ENCODE measurements at places on chromosomes 5 and 9. TPM values are rescaled to one million over a fixed set of nuclear protein-coding genes. Genes with fewer than 3 reads are reported as not detected.

DNA sequence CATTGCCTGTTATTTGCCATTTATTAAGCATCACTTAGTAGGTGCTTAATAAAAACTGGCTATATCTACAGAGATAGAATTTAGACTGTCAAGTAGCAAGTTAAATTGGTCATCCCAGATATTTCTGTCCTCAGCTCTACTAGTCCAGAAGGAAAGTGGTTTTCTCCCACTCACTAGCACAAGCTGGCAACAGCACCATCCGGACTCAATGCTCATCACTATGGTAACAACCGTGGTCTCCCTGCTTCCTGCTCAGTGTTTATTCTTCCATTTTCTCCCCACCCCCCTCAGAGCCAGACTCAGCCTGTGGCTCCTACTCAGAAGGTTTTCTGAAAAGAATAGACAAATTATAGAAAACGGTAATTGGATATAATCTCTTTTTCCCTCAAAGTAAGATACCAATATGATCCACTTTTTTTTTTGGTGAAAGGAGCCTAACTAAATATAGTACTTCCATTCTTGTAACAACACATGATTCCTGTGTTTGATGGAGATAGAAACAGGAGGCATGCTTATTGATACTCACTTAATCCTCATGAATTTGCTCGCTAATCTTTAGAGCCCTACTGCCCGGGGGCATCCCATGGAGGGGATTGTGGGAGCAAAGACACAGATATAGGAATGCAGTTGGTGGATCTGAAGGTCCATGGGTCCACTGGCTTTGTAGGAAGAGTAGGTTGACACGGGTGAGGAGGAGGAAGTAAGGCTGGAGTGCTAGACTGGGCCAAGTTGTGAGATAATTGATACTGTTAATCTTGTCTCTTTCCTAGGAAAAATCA is 191.4 kb downstream of the MAN2A1 start:
- DNase-seq = no peak

The SFXN1 gene
- total RNA-seq = 34.5 TPM

DNA sequence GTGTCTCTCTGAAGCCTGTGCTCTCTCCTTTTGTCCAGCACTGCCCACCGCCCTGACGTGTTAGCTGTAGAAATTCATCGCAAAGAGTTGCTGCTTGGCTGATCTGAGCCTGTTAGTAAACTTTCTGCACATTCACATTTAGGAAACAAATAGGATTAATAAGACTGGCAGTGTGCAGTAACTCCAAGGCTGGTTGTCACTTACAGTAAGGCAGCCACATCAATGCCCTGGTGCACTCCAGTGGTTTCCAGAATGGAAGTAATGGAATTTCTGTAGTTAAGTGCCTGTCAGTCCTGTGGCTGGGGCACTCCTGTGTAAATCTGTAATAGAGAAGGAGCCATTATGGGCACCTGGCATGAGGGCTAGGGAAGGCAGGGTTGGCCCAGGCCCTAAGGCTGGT is 70.6 kb downstream of the DOCK2 start:
- no peak for DNase-seq

DNA sequence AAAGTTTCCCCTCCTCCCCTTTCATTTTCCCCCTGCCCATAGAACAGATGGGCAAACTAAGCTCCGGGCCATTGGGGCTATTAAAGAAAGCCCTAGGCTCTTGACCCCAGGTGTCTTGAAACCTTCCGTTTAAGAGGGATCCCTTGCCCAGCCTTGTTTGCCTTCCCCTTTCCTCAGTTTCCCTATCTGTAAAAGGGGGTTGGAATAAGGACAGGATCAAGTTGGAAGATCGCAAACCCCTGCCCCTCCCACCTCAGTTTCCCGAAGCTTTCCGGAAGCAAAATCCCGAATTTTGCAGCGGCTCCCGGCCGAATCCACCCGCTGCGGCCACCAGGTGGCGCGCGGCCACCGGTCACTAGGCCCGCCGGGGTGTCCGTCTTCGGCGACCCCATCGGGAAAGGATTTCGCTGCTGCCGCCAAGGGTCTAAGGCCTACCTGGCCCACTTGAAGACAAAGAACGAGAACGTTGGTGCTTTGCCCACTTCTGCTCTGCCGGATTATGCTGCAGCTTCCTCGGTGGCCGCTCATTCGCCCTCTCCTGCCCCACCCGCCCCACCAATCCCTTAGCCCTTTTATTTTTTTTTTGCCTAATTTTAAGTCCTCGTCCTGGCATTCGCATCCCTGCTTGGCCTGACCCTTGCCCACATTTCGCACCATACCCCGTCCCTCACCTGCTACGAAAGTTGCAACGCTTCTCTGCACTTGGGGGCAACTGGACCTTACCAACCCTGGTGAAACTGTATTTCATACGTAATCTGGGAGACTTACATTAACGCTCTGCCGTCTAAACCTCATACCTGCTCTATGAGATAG is 962 bp upstream of the NR6A1 start:
- DNase-seq = peak; percentile 87

- peak; percentile 11 for DNase-seq
These were observed 64.4 kb upstream of the CACNA1B start for GRCh38 chr9:137813167-137813566.

DNA sequence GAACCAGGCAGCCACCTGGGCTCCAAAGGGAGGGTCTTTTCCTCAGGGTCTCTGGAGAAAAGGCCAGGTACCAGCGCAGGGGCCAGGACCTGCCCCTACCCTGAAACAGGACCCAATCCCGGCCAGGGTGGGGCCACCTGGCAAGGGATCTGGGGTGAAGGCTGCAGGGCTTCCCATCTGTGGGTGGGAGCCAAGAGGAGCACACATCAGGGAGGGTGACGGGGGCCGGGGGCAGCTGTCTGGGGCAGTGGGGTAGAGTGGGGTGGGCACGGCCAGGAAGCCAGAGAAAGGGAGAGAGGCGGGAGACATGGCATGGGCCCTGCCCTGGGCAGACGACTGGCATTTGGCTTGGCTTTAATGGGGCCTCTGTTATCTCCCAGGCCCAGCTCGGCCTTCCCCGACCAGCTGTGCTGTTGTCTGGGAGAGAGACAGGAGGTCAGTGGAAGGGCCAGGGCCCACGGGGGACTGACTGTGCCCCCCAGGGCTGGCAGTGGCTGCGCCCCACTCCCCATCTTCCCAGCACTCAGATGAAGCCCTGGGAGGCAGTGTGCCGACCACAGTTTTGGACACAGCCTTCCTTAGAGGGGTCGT is 57.2 kb upstream of the RNF130 start:
- DNase-seq = no peak

GRCh38 chr9:133507246-133507965 is 17.4 kb downstream of the MYMK start:
- no peak for DNase-seq

DNA sequence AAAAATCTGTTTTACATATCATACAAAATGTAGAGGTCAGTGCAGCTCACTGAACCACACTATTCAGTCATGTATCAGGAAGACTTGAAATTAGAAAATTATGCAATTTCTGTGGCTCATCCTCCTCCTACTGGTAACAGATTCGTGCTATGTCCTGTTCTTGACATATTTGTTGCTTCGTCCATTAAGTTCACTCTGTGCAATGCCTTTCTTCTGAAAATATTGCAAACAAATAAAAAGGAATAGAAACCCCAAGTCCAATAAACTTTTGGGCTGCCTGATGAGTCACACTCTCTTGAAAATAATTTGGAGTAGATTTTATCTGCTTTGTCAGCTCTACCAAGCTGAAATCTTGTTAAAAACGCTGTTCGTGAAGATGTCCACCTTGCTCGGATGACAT is 391.2 kb downstream of the RAB3C start:
- DNase-seq = no peak

- no peak for DNase-seq
These were observed 22.6 kb downstream of the CD180 start for GRCh38 chr5:67173959-67174358.

DNA sequence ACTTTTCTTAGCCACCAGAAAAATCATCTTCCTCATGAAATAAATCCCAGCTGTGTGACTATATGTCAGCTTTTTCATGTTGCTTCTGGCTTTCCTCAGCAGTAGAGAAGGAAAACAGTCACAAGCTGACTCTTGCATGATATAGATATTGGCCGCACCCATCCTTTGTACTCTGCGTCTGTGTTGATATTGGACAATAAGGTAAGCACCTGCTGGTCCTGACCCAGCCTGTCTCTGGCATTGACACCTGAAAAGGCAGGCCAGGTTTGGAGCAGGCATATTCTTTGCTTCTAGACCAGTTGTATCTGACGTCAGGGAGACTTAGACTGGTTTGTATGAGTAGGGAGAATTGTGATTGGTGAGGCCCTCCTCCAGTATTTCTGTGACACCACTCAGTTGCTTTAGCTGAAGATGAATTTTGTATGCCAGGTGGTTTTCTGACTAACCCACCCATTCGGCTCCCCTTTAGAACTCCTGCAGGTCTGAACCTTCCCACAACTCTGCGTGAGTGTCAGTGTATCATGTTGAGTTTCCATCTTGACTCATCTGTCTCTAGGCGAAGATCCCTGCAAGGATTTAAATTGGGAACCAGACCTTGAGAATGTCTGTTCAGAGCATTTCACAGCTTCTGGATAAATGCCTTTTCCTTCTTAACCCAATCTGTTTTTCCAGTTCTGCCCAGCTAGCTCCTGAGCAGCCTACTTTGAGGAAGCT is 151.2 kb upstream of the RUSC2 start:
- DNase-seq = no peak

GRCh38 chr9:14453286-14453685 is 139.3 kb upstream of the NFIB start:
- DNase-seq = no peak

DNA sequence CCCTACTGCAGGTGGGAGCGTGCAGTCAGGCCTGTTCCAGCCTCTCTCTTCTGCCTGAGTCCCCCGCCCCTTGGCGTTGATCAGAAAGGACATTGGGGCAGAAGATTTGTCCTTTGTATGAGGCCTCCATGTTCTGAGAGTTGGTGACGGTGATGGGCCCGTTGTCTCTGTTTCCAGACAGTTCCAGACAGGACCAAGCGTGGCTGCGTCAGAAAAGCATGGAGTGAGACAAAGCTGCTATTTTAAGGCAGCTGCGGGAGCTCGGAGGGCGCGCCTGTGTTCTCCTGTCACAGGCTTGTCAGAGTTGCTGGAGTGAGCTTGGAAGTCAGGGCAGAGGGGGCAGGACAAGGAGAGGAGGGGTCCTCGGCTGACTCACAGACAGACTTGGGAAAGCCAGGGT is 32.1 kb upstream of the SH3PXD2B start:
- DNase-seq = no peak

DNA sequence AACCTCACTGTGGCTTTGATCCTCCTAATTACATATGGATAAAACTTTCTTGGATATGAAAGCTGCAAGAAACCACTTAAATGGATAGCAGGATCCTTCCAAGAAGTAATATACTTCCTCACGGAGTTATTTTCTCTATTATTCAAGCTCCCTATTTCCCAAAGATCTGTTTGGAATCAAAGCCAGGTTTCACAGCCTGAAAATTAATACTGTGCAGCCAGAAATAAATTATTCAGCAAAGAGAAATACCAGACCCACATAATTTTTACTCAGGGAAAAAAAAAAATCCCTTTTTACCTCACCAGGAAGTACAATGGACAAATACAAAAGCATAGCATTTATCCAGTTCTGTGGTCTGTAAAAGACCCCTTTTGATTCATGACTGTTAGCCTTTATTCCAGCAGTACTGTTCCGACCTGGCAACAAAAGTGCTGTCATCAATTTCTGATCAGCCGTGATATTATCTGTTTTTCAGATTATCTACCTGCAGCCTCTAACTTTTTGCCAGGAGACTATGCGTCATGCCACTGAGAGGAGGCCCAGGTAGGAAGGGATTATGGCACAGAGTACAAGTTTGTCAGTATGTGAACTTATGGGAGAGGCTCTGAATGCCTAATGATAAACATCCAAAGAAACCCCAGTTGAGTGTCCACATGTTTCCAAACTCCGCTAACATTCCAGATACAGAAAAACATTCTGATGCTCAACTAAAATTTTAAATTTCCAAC is 57.0 kb downstream of the FBN2 start:
- DNase-seq = no peak

The SCGB3A1 gene
- total RNA-seq = not detected

The CCDC171 gene
- 1.6 TPM for total RNA-seq

- DNase-seq = peak; percentile 22
These were observed 29.5 kb downstream of the LAMC3 start for GRCh38 chr9:131038256-131039128.

The BHMT2 gene
- total RNA-seq = 8.9 TPM

The SPATA31A3 gene
- not detected for total RNA-seq

The SPOCK1 gene
- total RNA-seq = 35.5 TPM

The LHX3 gene
- not detected for total RNA-seq

The VAV2 gene
- 7.6 TPM for total RNA-seq

- no peak for DNase-seq
These were observed 3.4 kb downstream of the EPB41L4B start for GRCh38 chr9:109317311-109317978.

DNA sequence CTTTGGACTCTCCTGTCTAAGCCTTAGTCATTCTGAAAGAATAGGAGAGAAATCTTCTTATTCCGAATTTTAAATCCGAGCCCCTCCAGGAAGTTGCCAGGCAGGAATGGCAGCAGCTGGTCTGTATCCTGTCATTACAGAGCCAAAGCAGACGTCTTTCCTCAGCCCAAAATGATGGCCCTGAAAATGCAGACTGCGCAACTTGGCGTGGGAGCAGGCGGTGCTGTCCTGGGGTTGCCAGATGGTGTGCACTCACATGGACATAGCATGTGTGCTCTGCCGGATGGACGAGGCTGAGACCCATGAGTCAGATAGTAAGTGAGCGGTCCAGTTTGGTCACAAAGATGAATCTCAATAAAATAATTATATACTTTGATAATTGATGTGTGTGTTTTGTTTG is 410.4 kb downstream of the KCTD16 start:
- DNase-seq = no peak

The ZNF454 gene
- 1.8 TPM for total RNA-seq

DNA sequence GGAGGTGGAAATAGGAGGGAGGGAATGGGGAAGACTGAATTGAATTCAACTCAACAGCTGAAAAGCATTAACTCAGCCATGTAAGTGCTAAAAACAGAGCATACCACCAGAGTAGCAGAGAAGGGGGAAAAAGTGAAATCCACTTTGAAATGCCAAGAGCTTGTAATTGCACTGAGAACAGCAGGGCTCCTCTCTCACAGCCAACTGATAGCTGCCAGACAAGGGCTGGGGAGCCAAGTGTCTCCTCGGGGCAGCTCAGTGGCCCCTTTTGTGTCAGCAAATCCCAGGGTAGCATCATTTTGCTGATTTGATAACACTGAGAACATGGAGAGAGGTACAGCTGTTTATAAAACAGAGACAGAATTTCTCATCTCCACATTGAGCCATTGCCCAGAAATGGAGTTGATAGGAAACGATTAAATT is 182.5 kb downstream of the FRMD3 start:
- DNase-seq = peak; percentile 78

DNA sequence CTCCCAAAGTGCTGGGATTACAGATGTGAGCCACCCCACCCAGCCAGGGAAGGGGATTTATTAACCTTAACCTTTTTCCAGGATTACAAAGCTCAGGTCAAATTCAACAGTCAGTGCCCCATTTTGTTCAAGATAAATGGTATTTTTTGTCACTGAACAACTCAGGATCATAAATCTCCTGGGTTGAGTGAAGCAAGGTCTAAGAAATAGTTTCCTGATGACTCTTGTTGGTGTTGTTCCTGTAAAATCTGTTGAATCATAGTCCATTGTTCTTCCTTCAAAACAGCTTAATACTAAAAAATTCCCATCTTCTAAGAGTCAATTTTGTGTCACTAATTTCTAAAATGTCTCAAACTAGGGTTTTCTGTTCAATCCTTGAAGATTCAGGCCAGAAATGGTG is 33.9 kb upstream of the JMY start:
- DNase-seq = no peak
